ENCODE measurements at places on chromosomes 7 and 10.

DNA sequence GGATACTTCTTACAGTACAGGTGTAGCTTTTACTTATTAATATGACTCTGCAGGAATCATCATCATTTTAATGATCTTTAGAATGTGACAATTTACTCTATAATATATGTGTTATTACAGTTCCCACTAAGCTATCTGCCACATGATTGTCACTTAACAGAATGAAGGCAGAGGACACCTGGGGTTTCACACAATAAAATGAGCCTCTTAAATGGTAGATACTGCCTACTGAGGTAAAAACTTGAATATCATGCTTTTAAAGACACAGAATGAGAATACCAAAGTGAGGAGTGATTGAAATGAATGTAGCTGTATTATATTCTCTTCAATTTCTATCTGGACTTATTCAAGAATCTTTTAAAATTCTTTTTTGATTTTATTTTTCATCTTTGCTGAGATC, 1255.3 kb upstream of the LRRN3 start:
- DNase-seq: no peak

GRCh38 chr7:85454904-85455303, 268.0 kb upstream of the SEMA3D start:
- no peak for DNase-seq

- no peak for DNase-seq
These were observed 274.6 kb upstream of the COBL start for GRCh38 chr7:51591223-51591622.

DNA sequence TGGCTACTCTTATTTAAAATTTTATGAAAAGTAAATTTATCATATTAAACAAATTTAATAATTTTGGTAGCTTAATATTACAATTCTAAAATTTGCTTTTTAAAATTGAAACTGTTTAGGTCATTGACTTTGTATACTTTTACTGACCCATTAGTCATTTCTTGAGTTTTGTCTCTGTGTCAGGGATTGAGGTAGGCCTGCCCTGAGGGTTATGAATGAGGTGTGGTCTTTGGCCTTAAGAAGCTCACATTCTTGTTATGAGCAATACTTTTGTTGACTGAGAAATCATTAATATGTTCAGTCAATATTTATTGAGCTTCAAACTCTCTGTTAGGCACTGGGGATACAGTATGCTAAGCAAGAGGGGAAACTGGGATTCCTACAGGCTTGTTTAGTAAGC, 47.0 kb upstream of the RPA3 start:
- DNase-seq: no peak
